Sigmoid colon (tissue), 7 donors: ENCODE measurements at places on chromosomes 7 and 10. TPM values are rescaled to one million over a fixed set of nuclear protein-coding genes. Genes with fewer than 3 reads are reported as not detected.
A peak's percentile ranks its signal among the peaks of the same experiment; 100 is the strongest.

DNA sequence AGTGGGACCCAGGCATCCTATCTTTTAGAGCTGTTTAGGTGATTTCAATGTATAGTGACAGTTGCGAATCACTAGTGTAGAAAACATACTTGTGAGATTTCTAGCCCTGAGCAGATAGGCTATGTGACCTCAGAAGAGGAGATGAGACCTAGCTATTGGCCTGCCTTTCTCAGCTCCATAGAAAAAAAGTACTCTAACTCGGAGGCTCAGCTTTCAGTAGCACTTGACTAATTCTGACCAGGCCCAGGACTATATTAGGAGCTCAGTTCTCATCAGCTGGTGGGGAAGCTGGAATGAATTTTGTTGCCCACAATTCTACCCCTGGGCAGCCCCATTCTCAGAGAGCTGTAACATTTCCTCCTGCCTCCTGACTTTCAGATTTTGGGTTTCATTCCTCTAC, 179.9 kb upstream of the NAMPT start:
- DNase-seq = no peak

GRCh38 chr7:37832194-37832593, 16.2 kb upstream of the NME8 start:
- peak; percentile 82 for DNase-seq

DNA sequence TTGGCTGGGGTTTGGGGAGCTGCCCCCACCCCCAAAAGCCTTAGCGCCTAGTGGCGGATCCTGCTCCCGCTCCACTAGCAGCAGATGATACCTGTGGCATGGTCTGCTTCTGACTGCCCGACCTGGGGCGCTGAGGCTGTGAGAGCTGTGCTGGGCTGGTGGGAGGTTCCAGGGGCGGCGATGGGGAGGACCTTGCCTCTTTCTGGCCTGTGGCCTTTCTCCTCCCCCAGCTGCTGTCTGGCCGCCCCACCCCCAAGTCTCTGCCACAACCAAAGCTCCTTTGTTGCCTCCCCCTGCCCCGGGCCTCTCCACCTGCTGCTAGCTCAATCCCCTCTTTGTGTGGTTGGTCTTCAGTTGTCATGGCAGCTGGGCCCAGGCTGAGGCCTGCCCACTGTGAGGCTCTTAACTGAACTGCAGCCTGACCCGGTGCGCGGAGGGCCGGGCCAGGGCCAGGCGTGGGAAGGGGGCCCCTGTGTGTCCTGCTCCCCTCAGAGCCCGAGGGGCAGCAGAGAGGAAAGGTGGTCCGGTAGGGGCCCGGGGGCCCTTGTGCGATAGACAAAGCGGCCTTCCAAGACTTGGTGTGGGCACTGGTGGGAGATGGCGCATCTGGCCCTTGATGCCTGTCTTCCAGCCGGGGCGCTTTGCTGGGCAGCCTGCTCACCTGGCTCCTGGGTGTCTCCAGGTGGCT, 4.7 kb downstream of the ZNF775 start:
- peak; percentile 83 for DNase-seq

- no peak for DNase-seq
Observed at GRCh38 chr10:69715156-69715898, 85.3 kb downstream of the FAM241B start.

ZNF239 gene
- total RNA-seq = 5.5 TPM
